Central memory CD4-positive, alpha-beta T cell (primary cell): ENCODE measurements at places on chromosomes 12 and 14.

- no peak for DNase-seq
These were observed 64.2 kb downstream of the LGR5 start for GRCh38 chr12:71503579-71504391.

DNA sequence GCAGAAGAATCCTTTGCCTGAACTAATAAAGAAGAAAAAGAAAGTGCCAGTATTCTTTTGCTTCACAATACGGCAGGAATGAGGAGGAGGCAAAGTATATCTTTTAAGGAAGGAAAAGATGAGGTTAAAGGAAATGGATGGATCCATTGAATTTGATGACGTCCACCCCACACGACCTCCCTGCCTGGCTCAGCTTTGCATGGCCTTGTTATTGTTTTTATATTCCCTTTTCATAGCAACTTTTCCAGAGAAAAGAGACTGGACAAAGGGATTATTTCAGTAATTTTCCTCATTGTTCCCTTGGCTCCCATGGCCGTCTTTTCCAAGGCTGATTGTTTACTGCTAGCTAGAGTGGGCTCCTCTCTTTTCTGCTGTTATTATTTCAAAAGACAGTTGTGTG is 123.2 kb upstream of the SEL1L start:
- no peak for DNase-seq

- no peak for DNase-seq
These were observed 418.8 kb upstream of the LRFN5 start for GRCh38 chr14:41187868-41188267.

- no peak for DNase-seq
These were observed 13.3 kb upstream of the PZP start for GRCh38 chr12:9221483-9221882.
